D721Med (cell line): ENCODE measurements at places on chromosomes 6 and 20.

DNA sequence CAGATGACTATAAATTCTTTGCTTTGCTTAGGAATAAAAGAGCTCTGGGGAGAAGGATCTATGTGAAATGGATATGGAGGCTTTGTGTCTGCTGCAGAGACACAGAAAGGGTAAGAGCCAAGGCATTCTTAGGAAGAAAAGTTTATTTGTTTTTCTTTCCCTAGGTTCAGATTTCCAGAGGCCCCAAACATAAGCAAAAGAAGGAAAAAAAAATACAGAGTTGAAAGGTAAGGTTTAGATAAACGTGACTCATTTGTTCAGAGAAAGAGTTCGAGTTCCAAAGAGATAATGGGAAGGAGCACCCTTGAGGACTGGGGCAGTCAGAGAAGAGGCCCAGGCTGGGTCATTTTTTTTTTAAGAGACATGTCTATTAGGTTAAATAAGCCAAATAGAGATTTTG is 27.4 kb upstream of the BMP5 start:
- DNase-seq: no peak

- no peak for DNase-seq
Measured at GRCh38 chr20:37262505-37262904, 891 bp upstream of the GHRH start.

GRCh38 chr6:280775-281468 is 11.4 kb upstream of the DUSP22 start:
- no peak for DNase-seq

GRCh38 chr6:125981571-125982185 is 4.7 kb upstream of the TRMT11 start:
- DNase-seq: no peak

GRCh38 chr20:42775866-42776265 is 413.8 kb downstream of the PTPRT start:
- peak; percentile 34 for DNase-seq

GRCh38 chr20:36110994-36111393 is 43.5 kb upstream of the EPB41L1 start:
- DNase-seq: no peak

DNA sequence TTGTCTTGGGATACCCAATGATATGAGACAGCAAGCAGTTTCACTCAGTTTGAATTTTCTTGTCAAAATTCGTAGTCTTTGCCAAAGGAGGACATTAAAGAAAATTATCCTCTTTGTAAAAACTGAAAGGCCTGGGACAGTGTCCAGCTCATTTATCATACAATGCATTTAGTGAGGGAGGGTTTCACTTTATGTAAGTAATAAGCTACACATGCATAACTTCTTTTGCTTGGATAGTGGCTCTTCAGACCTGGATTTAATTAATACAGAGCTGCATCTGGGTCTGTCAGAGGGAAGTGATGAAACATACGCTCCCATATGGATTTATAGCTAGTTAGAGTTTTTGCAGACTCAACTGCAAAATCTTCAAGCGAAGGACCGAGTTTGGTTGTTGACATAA is 175.6 kb downstream of the PHACTR1 start:
- no peak for DNase-seq

GRCh38 chr20:23371496-23371895 is 9.5 kb downstream of the GZF1 start:
- no peak for DNase-seq

GRCh38 chr20:17916433-17916891 is 52.1 kb downstream of the SNX5 start:
- no peak for DNase-seq

GRCh38 chr6:137033828-137034227 is 10.9 kb downstream of the IL20RA start:
- DNase-seq: no peak

DNA sequence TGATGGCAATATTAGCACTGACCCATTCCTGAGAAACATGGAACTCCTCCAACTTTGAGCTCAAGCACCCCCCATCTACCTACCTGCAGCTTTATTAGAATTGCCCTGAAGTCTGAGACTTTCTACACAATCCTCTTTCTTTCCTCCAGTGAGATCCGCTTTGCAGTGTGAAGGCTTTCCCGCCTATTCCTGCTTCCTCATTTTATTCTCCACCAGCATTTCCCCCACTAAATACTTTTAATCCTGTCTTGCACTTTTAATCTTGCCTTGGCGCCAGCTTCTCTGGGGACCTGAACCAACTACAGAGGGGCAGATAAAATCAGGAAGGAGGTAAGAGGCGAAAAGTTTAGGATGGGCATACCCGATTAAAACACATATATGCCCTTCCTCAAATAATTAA is 178.1 kb upstream of the PRDM1 start:
- no peak for DNase-seq

- no peak for DNase-seq
Measured at GRCh38 chr6:128256095-128256494, 264.3 kb downstream of the PTPRK start.

- DNase-seq: no peak
Measured at GRCh38 chr6:25192590-25193459, 86.3 kb upstream of the CARMIL1 start.

DNA sequence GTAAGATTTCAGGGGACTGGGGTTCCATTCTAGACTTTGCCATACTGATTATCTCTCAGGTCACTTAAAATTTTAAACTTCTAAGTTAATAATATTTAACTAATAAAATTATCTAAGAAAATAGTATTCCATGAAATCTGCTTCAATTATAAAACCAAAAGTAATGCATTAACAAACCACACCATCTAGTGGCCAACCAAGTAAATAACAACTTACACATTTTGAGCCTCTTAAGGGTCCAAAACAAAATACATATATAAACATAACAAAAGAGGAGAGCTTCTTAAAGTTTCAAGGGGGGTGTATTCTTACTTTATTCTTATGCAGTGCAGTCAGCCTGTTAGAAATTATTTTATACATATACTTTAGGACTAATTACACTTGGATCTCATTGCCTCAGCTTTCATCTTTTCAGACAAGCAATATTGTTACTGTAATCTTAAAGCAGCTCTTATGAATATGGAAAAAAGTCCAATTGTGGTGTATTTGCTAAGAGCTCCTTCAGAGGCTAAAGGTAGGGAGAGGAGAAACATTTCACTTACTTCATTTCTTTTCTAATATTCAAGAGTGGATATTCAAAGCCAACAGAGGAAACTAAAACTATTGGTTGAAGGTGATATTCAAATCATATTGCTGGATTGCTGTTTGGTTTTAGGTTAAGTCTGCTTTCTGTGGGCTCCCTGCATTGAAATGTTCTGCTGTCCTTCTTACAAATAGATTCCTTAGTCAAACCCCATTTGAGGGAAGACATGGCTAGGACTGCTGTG is 199.7 kb upstream of the SIM1 start:
- no peak for DNase-seq

DNA sequence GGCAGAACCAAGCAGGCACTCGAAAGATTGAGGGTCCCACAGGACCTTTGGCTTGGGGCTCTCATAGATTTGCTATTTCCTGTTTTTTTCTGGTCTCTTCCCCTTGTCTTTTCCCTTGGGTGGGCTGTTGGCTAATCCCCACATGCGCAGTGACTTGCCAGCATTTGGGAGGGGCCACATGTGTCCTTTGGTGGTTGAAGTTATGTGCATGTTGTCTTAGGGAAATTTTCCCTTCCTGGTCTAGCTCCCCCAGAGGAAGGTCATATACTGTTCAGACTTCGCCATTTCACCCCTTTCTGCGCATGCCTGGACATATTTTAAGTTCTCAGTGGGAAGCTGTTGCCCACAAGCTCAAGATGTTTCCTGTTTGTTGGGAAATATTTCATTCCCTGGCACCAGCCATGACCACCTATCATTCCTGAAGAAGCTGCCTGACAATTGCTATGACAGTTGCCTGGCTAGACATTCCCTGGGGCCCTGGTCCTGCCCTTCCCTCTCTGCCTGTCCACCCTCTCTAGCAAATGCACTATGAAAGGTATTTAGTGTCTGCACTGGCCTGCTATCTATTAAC is 156.2 kb upstream of the THBS2 start:
- no peak for DNase-seq

- peak; percentile 69 for DNase-seq
Measured at GRCh38 chr6:149963462-149964307, at the start of gene ULBP1. Gene ULBP1, plus strand, starts transcription at chr6:149963943. Its CDS starts 107 bp downstream, at chr6:149964050.

DNA sequence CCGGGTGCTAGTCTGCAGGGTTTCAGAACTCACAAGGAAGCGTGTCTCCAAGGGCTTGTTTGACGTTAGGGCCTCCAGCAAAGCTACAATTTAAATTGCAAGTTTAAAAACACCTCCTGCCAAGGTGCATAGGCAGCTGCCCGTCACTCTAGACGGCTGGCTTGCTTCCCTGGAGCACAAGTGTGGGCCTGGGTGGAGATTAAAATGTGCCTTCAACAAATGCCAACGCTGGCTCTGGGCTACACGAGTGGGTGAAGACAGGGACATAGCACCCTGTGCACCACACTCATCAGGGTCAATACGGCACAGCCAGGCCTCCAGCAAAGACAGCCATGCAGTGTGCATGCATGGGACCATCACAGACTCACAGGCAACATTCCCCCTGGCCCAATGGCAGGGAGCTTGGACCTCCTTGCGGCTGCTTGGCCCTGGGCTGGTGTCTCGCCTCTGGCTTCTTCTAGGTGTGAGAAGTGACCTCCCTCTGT is 48.4 kb upstream of the FRMD1 start:
- DNase-seq: no peak

DNA sequence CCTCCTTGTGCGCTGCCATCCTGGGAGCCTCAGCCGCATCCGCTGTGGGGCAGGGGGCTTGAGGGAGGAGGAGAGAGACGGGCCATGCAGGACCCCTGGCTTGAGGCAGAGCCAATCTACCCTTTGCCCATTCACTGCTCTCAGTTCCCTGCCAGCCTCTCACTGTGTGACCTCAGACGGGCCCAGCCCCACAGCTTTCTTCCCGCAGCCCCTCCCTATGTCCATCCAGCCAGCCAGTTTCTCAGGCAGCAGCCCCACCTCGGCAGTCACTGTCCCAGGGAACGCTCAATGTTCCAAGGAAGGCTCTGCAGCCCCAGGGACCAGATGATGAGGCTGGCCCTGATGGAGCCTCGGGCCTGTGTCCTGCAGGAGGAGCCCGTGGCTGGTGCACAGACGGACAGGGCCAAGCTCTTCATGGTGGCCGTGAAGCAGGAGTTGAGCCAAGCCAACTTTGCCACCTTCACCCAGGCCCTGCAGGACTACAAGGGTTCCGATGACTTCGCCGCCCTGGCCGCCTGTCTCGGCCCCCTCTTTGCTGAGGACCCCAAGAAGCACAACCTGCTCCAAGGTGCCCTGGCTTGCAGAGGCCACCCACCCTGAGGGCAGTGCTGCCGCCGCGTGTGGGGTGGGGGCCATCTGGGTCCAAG is 3.9 kb upstream of the TNFRSF6B start:
- DNase-seq: no peak
